Glomerular endothelial cell (primary cell): ENCODE measurements at places on chromosomes 12 and 14. TPM values are rescaled to one million over a fixed set of nuclear protein-coding genes. Genes with fewer than 3 reads are reported as not detected.

Gene KRT83
- not detected in 2 replicates for total RNA-seq

Gene TMEM30B
- 0.12 and 0.34 TPM in 2 replicates for total RNA-seq

Gene HOXC4
- 0.10 and 0.47 TPM in 2 replicates for total RNA-seq

Gene MYF6
- not detected in 2 replicates for total RNA-seq

Gene CFAP54
- total RNA-seq, result 7.5 and 11.7 TPM in 2 replicates

Gene TESPA1
- total RNA-seq, result not detected in 2 replicates

Gene PRORP
- total RNA-seq, result 24.8 and 58.6 TPM in 2 replicates

- DNase-seq, result no peak
Measured at GRCh38 chr12:130591736-130592135, 124.4 kb downstream of the RIMBP2 start.

DNA sequence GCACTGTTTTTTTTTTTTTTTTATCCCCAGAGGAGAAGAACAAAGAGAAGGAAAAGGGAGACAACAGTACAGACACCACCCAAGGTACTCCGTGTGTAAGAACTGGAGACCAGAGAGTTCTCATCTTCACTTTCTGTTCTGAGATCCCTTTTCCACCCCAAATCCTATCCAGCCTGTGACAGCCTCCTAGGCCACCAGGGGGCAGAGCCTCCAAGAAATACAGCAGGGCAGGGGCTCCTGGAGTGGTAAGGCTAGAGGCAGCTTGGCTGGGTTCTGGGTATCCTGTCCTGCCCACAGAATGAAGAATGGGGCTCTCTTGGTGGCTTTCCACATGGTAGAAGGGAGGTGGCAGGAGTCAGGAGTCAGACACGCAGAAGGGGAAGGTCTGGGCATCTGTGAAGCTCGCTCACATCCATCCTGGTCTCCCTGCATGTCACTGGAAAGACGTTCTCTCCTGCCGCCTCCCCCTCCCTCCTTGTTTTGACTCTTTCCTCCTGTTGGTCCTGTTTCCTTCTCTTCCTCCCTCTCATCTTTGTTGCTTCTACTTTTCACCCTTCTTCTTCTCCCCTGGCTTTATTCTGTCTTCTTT is 12.0 kb downstream of the CLSTN3 start:
- peak; percentile 23 for DNase-seq

DNA sequence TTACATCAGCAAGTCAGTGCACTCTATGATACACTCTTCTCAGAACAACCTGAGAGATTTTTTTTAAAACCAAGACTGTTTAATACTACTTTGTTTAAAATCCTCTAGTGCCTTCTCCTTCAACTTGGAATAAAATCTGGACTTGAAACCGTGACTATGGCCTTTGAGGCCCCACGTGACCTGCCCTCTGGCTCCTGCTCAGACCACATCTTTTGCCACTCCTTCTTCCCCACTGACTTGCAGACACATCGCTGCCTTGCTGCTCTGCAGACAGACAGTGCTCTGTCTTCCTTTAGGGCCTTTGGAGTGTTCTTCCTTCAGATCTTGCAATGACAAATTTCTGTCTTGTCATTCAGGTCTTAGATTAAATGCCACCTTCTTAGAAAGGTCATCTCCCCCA is 48.5 kb downstream of the TTC8 start:
- no peak for DNase-seq

GRCh38 chr14:96861568-96862310 is 64.6 kb downstream of the VRK1 start:
- DNase-seq, result no peak

GRCh38 chr14:37545174-37545573 is 49.9 kb downstream of the FOXA1 start:
- no peak for DNase-seq

- DNase-seq, result no peak
Measured at GRCh38 chr14:58307597-58308316, 9.4 kb downstream of the ARID4A start.

- no peak for DNase-seq
Measured at GRCh38 chr14:92385561-92385960, 62.6 kb downstream of the SLC24A4 start.

- no peak for DNase-seq
Measured at GRCh38 chr14:93936245-93936644, 9.1 kb downstream of the FAM181A start.

DNA sequence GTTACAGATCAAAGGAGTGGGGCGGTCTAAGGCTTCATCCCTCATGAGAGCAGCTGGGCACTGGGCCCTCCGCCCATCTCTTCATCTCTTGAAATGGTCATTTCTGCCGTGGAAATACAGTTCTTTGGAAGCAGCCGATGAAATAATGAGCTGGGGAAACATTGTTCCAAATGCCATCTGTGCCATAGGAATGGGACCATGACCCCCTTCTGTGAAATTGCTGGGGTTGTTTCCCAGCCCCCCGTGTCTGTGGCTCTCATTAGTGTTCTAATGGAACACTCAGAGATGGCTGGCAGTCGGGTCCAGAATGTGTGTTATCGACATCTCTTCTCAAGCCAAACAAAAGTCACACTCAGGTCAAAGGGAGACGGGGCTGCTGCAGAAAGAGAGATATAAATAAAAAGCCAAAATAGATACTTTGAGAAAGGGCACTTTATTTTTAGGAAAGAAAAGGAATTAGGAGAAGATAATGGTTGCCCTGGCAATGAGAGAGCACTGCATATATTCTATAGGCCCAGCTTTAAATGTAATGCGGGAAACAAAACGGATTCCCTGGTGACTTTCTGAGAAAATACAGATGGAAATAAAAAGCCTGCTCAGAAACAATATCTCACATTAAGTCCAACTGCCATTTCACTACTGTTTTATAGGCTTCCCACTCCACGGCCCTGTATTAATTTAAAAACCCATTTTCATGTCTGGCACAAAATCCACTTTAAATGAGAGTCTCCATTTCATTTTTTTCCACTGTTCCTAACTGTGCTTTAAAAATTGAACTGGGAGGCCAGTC is 107.1 kb downstream of the TTC8 start:
- no peak for DNase-seq

- DNase-seq, result no peak
Measured at GRCh38 chr12:106120519-106121105, 18.1 kb downstream of the NUAK1 start.

DNA sequence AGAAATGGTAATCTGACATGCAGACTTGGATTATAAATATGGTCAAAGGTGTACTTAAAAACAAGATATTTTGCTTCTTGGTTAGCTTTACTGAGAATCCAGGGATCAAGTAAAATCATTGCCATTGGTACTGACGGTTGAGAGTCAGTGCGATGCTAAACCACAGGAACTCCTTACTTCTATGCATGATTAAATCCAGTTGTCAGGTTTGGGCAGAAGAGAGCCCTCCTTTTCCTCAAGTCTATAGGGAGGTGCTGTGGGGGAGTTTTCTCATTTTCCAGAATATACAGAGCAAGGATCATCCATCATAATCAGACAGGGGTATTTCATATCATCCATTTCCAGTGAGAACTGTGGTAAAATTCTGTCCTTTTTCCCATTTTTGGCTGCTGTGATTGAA is 839.1 kb downstream of the NRXN3 start:
- DNase-seq, result no peak

DNA sequence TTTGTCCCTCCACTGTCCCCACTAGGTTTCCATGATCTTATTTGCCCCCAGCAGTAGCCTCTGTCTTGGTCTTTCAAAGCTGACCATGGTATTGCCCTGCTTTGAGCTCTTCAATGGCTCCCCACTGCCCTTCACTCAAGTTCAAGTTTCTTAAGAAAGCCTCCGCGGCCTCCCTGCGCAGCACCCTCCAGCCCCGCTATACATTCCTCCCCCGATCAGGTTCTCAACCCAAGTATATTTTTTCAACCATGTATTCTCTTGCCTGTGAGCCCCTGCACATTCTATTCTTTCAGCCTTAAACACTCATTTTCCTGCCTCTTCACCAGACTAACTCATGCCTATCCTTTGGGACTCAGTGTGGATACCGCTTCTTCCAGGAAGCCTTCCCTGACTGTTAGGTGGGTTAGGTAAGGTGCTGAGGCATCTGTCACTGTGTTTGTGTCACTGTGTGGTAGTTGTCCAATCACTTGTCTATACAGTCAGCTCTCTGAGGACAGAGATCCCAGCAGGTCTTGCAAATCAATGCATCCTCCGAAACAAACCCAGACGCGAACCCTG is 4.3 kb downstream of the FAIM2 start:
- no peak for DNase-seq

DNA sequence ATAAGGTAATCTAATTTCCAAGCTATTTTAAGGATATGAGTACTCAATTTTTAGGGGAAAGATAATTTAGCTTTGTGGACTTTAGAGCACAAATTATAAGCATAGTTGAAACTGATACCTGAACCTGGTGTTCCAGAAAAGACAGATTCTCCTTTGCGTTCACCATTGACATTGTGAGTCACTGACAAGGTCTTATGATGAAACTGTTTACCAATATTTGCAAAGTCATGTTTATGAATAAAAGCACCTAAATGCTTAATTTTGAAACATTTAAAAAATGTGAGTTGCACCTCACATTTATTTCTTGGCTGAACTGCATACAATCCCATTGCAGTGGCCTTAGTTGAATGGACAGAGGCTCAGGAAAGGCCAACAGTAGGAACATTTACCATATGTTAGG is 3.9 kb downstream of the BCAT1 start:
- DNase-seq, result no peak

GRCh38 chr12:105876396-105876927 is 262.3 kb downstream of the NUAK1 start:
- DNase-seq, result no peak

GRCh38 chr14:65361920-65362319 is 50.6 kb upstream of the FUT8 start:
- no peak for DNase-seq

DNA sequence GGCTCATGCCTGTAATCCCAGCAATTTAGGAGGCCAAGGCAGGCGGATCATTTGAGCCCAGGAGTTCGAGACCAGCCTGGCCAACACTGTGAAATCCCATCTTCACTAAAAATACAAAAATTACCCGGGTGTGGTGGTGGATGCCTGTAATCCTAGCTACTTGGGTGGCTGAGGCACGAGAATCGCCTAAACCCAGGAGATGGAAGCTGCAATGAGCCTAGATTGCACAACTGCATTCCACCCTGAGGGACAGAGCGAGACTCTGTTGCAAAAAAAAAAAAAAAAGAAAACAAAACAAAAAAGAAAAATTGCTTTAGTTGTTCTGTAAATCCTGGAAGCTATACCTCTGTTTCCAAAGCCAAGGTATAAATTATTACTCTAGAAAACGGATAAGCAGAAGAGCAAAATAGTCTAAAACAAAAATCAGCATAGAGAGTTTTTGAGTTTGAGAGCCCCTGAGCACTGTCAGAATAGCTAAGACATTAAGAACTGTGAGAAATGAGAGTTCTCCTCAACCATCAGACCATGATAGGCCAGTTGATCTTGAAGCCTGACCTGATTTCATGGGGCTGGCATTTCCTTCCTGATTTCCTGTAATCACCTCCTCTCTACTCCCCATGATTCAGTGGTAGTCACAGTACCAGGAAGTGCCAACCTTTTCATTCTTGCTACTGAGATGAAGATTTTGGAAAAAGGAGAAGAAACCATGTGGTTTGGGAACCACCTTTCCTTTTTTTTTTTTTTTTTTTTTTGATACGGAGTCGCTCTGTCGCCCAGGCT is 31.7 kb downstream of the ATP2A2 start:
- peak; percentile 71 for DNase-seq

GRCh38 chr12:15701631-15702156 is 87.5 kb downstream of the EPS8 start:
- no peak for DNase-seq

DNA sequence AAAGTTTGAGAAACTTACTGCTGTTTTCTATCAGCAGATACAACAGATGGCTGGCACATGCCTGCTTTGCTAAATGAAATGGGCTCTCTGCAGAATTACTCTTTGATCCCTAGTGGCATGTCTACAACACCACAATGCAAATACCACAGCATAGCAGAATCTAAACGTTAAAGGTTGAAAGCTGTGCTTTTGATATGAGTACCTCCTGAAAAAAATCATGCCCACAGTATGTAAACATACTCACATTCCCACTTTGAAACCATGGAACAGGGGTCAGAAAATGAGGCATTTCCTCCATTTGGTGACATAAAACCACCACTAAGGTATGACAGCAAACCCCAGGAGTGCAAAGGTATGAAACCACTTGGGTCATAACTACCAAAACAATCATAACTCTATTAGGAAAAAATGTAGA is 7.5 kb downstream of the WIF1 start:
- no peak for DNase-seq

DNA sequence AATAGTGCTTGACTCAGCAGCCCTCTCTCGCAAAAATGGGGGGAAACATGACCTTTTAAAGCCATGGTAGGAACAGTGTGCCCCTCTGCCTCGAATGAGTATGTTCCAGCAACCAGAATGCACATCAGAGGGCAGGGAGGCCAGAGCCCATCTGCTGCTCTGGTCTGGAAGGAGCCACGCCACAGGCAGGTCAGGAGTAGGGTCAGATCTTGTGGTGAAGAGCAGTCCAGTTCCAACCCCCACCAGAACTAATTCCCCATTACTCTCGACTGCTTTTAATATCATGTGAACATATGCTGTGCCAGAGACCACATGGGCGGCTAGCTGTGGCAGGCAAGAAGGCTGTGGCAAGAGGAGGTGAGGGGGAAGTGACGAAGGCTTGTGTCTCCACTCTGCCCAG is 34.6 kb upstream of the TMX1 start:
- DNase-seq, result no peak

GRCh38 chr12:69425417-69425816 is 44.8 kb upstream of the FRS2 start:
- no peak for DNase-seq

GRCh38 chr12:52207106-52207505 is 15.3 kb upstream of the KRT80 start:
- no peak for DNase-seq

- DNase-seq, result no peak
Measured at GRCh38 chr12:67732857-67733256, 84.3 kb downstream of the DYRK2 start.

DNA sequence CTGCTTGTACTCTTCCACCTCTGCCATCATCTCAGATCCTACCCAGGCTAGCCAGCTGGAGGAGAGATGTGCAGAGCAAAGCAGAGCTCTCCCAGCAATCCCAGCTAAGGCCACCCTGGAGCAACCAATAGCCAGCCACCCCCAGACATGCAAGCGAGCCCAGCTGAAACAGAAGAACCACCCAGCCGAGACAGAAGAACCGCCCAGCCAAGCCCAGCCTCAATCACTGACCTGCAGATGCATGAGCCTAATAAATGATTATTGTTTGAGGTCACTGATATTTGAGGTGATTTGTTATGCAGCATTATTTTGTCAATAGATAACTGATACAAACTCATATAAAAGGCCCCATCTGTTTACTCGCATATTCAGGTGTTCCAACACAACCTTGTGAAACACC is 106.3 kb downstream of the SCARB1 start:
- DNase-seq, result no peak

GRCh38 chr12:52964556-52965336 is 15.8 kb downstream of the KRT18 start:
- no peak for DNase-seq

- DNase-seq, result no peak
Measured at GRCh38 chr12:92762773-92763172, 60.0 kb downstream of the PLEKHG7 start.
